ENCODE measurements at places on chromosomes 5 and 9.

DNA sequence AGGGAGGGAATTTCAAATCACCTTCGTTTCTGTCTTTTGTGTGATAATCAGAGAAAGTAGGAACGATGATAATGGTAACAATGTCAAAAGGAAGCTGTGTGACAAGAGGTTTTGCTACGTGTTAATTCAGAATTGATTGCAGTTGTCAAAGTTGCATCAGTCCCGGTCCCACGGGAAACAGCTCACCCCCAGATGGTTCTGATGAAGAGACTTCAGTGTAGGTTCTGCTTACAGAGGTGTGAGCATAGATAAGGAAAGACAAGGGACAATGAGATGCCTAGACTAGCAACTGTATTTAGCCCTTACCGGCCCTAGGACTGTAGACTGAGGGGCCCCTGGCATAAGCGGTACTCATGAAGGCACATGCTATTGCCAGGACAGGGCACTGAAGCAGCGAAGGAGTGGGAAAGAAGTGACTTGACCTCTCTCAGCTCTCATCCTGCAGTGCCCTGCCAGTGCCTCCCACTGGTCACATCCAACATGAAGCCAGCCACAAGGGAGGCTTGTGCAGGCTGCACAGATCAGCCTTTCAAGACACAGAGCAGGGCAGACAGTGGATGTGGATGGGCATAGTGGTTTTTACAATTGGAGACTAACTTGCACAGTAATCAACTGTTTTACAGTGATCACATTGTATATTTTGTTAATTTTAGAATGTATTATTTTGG lies 21.1 kb downstream of the PDE8B start:
- DNase-seq = no peak

DNA sequence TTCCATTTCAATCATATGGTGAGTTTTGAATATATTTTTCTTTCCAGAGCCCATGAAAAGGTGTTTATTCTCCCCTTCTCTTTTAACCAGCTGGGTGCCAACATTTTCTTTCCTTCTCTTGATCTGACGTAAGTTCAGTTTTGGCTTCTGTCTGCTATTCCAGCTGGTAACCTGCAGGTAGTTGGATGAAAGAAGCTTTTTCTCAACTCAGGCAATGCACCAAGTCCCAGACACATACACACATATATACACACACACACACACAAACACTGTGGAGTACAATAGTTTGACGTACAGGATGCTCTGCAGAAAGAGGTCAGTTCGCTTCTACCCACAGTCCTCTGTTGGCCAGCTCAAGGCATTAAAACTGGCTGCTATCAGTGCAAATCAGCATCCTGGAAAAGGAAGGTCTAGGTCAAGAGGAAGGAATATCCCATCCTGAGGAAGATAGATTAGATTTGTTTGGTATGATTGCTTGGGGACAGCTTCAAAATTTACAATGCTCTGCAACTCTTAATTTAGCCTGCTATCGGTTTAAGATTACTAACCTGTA lies 214.3 kb upstream of the SEMA6A start:
- no peak for DNase-seq

DNA sequence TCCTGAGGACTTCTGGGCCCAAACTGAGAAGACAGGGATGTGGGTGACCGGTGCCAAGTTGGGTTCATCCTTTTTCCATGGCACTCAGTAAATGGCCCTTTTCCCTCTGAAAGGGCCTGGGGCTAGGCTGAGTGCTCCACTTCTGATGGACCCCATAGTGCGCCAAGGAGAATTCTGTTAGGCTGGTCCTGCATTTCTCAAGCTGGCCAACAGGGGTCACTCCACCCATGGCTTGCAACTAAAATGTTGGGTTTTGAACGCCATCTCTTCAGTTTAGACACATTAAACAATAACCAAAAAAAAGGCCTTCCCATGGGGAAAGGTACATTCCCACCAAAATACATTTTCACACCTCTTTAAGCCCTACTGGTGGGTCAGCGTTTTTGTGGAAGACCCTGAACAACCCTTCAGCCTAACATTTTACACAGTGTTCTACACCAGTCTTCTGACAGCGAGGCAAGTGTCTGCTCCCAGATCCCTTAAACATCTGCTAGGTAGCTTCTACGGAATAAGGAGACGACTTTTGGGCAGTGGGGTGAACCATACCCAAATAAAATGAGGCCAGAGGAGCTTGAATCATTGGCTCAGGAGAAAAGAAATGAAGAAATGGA lies 27.3 kb downstream of the CNTFR start:
- no peak for DNase-seq

- DNase-seq = no peak
These were observed 43.4 kb downstream of the ANGPTL2 start for GRCh38 chr9:127078988-127079387.

- DNase-seq = peak; percentile 32
These were observed 602 bp downstream of the RPL37 start for GRCh38 chr5:40834391-40834848.

- DNase-seq = no peak
These were observed 39.4 kb downstream of the TNPO1 start for GRCh38 chr5:72855821-72856220.

DNA sequence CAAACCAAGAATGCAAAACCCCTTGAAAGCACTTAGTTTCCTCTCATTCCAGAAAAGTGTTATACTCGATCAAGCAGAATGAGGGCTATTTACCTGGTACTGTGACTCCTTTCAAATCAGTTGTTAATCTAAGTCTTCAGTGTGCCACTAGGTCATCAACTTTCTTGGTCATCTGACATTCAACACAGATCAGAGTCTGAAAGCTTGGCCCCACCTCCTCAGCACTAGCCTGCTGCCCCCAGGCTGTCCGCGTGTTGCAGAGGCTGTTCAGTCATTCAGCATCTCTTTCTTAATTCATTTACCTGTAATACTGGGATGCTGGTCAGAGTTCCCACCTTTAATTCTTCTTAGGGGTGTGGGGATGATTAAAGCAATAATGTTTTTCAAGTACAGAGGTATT lies 28.5 kb downstream of the ENC1 start:
- no peak for DNase-seq

GRCh38 chr9:36940500-36940853 lies 93.6 kb downstream of the PAX5 start:
- DNase-seq = no peak

GRCh38 chr5:103385722-103386121 lies 127.2 kb downstream of the MACIR start:
- no peak for DNase-seq

DNA sequence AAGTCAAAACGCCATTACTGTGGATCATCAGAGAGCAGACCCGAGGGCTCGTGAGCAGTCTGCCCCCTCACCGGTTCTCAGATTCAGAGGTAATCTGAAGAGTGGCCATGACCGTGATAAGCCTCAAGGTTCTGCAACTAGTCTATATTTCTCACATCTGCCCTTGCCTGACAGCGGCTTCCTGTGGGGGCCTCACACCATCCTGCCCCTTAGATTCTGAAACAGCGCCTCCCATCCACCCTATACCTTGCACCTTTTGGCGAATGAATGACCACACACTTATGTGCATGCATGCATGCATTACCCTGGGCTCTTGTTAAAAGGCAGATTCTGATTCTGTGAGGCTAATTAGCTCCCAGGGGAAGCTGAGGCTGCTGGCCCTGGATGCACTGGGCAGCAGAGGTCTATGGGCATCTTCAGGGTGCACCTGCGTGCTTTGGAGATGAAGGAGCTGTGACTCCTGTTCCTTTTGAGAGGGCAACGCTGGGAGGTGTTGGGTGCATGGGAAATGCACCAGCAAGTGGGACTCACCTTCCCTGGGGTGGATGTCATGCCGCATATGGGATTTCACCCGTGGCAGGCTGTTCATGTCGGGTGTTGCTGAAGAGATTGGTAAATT lies 7.8 kb upstream of the GADD45G start:
- no peak for DNase-seq

- DNase-seq = no peak
These were observed 114.3 kb upstream of the BOD1 start for GRCh38 chr5:173730632-173731298.

- no peak for DNase-seq
These were observed 217.5 kb upstream of the OTULINL start for GRCh38 chr5:14364096-14364495.

GRCh38 chr9:2043881-2044462 lies 28.8 kb downstream of the SMARCA2 start:
- no peak for DNase-seq

DNA sequence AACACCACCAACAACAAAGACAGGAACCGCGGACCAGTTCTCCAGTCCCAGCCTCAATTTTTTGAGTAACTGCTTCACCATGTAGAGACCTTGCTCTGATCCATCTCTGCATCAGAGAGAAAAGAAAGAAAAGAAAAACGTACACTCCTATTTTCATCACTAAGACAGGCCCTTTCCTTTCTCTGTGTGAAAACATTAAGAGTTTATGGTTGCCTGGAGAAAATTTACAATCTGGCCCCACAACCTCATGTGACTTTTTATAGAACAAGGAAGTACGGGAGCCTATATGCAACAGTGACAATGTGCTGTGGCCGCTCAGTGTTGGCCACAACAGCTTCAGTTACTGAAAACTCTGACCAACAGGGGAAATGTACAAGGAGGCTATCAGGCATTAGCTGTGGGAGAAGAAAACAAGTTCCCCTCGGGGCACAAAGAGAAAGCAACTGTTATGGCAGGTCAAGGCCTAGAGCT lies 272.9 kb upstream of the PTGER4 start:
- no peak for DNase-seq

DNA sequence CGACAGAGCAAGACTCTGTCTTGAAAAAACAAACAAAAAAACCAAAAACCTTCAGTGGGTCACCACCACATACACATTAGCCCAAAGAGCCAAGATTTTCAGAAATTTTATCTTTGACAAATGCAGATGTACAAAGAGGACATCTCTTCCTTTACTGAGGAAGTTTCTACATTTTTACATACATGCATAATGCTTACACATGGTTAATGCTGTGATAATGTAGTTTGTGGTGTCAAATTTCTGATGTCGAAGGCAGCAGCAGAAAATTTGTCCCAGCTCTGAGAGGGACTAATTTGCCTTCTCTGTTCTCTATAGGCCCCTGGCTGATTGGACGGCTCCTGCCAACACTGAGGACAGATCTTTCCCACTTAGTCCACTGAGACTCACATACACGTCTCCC lies 24.6 kb upstream of the C9orf40 start:
- DNase-seq = no peak

DNA sequence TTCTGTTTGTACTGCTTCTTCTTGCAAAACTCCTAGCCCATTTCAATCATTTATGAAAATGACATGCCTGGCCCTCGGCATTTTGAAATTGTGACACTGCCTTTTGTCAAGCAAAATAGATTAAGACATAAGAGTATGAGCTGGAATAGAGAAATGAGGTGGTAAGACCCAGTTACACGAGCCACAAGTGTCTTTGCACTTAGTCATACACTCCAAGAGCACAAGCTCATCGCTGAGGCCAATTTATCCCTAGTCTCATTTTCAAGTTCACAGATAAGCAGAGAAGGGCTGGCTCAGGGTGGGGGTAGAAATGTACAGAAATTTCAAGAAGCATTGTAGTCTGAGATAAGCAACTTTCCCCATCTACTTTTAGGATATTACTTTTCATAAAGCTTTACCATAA lies 40.6 kb upstream of the MAP1B start:
- DNase-seq = no peak

DNA sequence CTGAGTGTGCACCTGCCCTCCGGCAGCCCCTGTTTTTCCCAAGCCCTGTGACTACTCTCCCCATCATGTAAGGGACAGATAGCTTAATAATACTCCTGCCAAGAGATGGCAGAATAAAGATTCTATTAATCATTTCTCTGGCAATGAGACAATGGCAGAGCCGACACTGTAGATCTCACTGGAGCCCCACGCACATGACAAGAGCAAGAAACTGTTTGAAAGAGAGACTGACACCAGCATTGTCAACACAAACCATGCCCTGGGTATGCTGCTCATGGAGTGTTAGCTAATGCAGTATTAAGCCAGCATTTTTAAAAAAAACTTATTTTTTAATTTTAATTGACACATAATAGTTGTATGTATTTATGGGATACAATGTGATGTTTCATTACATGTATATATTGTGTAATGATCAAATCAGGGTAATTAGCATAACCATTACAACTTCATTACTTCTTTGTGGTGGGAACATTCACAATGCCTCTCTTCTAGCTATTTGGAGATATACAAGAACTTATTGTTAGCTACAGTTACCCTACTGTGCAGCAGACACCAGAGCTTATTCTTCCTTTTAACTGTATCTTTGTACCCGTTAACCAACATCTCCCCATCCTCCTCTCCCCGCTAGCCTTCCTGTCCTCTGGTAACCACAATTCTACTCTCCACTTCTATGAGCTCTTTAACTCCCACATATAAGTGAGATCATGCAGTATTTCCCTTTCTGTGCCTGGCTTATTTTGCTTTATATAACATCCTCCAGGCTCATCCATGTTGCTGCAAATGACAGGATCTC lies 31.5 kb upstream of the SEMA4D start:
- DNase-seq = peak; percentile 38

- DNase-seq = no peak
These were observed 2.3 kb upstream of the CD180 start for GRCh38 chr5:67198917-67199316.

GRCh38 chr9:113547501-113547900 lies 84.0 kb downstream of the RGS3 start:
- no peak for DNase-seq

GRCh38 chr5:15929611-15930263 lies 249.9 kb downstream of the MARCHF11 start:
- no peak for DNase-seq

DNA sequence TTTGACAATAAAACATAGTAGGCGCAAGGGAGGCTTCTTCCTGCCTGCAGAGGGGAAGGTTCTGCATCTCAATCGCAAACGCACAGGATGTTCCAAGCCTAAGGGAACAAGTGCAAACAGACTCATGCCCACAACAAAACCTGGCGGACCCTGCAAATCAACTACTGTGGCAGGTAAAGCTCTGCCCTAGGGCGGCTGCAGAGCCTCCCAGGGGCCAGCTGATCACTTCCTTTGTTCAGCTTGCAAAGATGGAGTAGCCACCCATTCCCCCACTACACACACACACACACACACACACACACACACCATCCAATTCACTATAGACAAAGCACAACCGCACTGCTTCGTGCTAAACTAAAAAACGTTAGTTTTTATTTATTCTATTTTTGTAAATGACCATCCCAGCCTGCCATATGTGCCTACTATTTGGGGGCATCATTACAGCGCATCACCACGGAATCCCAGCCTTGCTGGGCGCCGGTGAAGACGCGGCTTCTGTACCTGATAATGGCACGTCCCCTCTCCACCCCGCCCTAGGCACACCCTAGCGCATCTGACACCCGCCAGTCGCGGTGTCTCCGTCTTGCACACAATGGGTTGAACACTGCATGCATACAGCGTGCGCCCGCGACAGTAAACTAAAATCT lies 57.6 kb downstream of the DPYSL3 start:
- DNase-seq = no peak

GRCh38 chr5:160979385-160979784 lies 127.4 kb upstream of the ATP10B start:
- DNase-seq = no peak

GRCh38 chr5:119365847-119366539 lies 10.2 kb downstream of the TNFAIP8 start:
- no peak for DNase-seq
